ENCODE measurements at places on chromosomes 12 and 14.

DNA sequence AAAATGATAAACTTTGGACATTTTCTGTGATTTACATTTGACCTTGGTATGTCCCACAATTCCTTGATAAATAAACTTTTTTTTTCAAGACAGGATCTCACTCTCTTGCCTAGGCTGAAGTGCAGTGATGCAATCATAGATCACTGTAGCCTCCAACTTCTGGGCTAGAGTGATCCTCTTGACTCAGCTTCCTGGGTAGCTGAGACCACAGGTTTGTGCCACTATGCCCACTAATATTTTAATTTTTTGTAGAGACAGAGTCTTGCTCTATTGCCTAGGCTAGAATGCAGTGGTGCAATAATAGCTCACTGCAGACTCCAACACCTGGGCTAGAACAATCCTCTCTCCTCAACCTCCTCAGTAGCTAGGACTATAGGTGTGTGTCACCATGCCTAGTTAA lies 79.1 kb upstream of the PTGDR start:
- peak; percentile 22 for DNase-seq

DNA sequence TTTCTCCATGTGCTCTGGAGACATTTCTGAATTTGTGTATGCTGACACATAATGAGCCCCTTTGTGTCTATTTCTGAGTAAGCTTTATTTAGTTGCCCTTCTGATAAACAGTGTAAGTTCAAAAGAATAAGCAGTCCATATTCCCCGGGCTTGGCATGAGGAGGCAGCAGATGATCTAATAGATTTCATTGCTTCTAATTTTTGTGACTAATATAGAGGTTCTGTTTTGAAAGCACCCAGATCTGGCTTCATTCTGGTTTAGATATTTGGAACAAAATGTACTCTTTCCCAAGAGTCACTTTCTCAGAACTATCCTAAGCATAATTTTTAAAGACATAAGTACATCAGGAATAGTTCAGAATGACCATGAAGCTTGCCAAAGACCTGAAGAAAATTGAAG lies 290.9 kb downstream of the BTG1 start:
- DNase-seq: peak; percentile 94

DNA sequence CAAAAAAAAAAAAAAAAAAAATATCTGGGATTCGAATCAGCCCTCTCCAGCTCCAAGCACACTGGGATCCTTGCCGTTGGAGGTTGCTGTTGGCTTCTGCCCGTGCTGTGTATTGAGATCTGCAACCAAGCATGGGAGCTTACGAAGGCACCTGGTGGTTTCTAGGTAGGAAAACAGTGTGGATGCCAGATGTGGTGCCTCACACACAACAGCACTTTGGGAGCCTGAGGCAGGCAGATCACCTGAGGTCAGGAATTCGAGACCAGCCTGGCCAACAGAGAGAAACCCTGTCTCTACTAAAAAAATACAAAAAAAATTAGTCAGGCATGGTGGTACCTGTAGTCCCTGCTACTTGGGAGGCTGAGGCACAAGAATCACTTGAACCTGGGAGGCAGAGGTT lies 47.4 kb downstream of the ATF7 start:
- no peak for DNase-seq

DNA sequence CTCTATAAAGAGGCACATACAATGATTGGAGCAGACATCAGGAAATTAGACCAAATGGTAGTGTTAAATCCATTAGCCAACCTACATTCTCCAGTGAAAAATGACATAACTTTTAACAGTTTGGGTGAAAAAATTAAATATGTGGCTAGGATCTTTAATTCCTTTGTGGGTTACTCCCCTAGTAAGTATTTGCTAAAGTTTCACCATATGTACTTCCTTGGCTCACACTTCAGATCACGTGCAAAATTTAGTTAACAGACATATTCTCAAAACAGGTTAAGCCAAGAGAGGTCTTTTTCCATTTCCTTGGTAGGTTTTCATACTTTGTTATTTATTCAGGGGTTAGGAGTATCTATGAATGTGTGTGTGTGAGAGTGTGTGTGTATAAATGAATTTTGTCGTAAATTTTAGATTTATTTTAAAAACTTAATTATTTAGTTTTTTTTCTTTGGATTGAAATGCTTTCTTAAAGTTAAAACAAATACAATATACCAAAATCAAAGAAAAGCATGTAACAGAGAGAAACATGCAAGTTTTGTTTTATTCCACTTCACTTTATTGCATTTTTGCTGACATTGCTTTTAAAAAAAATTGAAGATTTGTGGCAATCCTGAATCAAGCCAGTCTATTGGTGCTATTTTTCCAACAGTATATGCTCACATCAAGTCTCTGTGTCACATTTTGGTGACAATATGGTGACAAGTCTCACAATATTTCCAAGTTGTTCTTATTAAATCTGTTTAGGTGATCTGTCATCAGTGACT lies 258.7 kb downstream of the FLRT2 start:
- no peak for DNase-seq

DNA sequence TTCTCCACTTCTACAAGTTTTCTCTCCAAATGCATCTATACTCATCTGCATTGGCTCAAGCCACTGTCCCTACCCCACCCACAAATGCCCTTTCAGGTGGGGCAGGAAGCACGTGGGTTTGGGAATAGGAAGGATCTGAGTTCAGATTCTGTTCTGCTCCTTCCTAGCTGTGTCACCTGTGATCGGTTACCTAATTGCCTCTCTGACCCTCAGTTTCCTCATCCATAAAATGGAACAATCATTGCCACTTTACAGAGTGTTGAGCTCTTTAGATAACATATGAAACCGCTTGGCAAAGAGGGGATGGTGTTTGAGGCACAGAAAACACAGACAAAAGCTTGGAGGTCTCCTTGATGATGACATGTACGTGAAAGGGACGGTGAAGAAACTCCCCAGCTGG lies 34.5 kb downstream of the FOXN3 start:
- no peak for DNase-seq

GRCh38 chr14:47657143-47657542 lies 18.3 kb downstream of the MDGA2 start:
- no peak for DNase-seq

DNA sequence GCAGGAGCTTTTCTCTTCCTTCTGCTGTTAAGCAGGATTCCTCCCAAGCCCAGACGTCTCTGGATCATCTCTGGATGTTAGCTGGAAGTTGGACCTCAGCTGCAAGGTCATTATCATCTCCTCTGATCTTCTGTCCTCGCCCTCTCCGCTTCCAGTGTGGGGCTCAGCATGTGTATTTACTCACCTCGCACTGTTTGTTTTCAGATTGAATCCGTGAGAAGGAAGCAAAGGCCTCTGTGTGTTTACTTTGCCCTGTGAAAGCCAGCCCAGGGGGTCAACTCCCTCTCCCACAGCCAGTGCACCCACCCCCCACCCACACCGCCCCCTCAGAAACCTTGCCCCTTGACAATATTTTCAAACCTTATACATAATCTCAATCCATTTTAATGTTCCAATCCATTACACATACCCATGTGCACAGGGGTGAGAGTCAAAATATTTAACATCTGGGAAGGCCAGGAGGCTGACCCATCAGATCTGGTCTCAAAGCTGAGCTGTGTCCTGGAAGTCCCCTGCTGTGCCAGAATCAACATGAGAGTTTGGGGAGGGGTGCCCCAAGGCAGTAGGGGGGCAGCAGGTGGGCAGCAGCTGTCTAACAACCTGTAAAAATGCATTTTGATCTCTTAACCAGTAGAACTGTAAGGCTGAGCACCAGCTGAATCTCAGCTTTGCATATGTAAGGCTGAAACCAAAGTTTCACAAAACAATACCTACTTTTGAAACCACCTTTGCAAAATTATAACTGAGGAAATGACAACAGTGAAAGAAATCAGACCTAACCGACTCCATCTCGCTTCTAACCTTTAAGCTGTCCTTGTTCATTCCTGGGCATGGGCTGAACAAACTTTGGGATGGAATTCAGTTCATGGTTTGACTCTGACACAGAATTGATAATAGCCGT lies 157.9 kb downstream of the ZNF664 start:
- no peak for DNase-seq

DNA sequence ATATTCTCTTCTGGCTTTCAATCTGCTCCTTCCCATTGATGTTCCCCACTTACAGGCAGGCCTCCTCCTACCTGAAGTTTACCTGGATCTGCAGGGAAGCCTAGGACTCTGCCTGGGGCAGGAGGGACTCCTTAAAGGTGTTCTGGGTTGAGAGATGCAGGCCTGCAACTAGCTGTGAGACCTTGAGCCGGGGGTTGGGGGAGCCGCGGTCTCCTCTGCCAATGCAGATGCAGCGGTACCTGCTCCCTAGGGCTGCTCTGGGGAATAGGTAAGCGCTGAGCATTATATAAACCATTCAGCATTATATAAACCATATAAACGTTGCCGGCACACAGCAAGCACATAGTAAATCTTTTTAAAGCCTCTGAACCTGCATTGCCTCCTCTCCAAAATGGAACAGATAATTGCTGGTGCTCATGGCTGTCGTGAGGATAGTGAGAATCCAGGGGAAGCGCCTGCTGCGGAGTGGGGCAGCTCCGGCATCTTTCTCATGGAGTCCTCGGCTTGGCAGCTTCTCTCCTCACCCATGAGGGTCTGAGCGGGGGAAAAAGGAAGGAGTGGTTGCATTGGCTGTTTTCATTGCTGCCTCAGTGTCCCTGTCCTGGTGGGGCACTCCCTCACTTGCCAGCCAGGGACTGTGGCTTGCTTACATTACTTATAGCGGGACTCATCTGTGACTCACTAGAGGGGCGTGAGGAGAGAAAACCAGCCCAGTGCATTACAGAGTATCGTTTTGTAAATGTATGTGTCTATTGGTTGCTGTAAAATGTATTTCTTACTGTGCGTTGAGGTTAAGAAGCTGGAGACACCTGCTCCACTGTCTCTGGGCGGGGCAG lies 12.5 kb upstream of the KRT80 start:
- peak; percentile 51 for DNase-seq

GRCh38 chr12:114686426-114686772 lies 2.4 kb upstream of the TBX3 start:
- no peak for DNase-seq

- DNase-seq: no peak
Observed at GRCh38 chr12:128513331-128513730, 246.4 kb downstream of the TMEM132C start.

- DNase-seq: no peak
Observed at GRCh38 chr14:101467181-101467926, 93.9 kb upstream of the DIO3 start.

- DNase-seq: no peak
Observed at GRCh38 chr14:92942576-92942975, 19.6 kb downstream of the CHGA start.

- DNase-seq: peak; percentile 88
Observed at GRCh38 chr12:81296556-81297305, 218.9 kb downstream of the ACSS3 start.

- no peak for DNase-seq
Observed at GRCh38 chr12:113043240-113043639, 13.3 kb upstream of the DTX1 start.

- peak; percentile 95 for DNase-seq
Observed at GRCh38 chr14:88983755-88984154, 159.3 kb downstream of the TTC8 start.

DNA sequence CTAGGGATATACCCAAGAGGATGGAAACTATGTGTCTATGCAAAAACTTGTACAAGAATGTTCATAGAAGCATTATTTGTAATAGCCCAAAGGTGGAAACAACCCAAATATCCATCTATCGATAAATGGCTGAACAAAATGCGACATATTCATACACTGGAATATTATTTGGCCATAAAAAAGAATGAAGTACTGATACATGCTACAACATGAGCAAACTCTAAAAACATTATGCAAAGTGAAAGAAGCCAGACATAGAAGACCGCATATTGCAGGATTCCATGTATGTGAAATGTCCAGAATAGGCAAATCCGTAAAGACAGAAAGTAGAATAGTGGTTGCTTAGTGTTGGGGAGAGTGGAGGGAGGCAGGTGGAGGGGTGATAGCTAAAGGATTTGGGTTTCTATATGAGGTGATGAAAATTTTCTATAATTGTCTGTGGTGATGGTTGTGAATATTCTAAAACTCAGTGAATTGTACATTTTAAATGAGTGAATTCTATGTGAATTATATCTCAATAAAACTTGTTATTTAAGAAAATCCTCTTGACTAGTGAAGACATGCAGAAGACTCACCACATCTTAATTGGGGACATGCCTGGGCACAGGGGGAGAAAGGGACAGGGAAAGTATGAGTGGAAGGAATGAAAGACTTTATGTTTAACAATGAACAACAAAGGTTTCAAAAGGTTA lies 29.8 kb upstream of the SELPLG start:
- DNase-seq: no peak

- no peak for DNase-seq
Observed at GRCh38 chr12:93536766-93537488, 35.5 kb upstream of the SOCS2 start.

DNA sequence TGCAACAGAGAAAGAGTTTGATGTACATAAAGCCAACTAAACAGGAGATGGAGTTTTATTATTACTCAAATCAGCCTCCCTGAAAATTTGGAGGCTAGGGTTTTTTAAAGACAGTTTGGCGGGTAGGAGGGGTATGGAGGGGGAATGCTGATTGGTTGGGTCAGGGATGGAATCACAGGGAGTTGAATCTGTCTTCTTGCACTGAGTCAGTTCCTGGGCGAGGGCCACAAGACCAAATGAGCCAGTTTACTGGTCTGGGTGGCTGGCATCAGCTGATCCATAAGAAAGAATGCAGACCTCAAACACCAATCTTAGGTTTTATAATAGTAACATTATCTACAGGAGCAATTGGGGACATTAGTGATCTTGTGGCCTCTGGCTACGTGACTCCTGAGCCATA lies 64.9 kb downstream of the RIN3 start:
- peak; percentile 72 for DNase-seq

GRCh38 chr14:104895786-104896661 lies 28.7 kb upstream of the PLD4 start:
- no peak for DNase-seq

DNA sequence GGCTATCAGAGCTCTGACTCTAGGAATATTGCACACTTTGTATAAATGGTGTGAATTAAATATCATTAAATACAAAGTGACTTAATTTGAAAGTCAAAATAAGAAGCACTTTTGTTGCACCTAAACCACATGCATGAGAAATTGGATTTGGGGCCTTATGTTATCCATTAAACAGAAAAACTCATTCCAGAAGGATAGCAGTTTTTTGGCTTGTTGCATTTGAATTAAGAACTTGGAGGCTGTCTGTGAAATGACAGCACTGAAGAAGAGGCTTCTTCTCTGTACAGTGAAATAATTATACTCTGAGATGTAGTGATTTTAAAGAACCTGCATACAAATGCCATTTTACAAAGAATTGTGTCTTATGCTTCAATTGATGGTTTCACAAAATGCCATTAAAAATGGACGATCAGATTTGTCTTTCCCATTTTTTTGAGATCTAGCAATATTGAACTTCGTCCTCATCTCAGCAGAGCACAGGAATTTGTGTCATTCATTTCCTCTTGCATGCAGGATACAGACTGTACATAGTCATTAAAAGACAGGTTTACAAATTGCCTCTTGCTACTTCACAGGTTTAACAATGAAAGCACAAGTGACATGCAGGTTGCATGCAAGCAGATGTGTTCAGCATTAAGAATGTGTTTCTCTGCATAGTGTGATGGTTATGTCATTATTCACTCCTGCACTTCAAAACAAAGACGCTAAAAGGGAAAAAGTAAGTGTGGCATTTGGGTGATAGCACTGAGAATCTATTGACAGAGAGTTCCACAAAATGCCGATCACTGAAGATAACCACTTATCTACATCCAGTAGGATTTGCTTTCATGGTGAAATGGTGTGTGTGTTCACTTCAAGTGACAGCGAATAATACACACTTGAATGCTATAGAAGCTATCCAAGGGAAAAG lies 35.9 kb upstream of the PYGL start:
- DNase-seq: no peak

- no peak for DNase-seq
Observed at GRCh38 chr12:65825183-65825506, 862 bp downstream of the HMGA2 start.

- DNase-seq: peak; percentile 74
Observed at GRCh38 chr12:82124711-82125380, 233.3 kb downstream of the CCDC59 start.

All from fibroblast of mammary gland (primary cell).